ENCODE measurements at places on chromosomes 2 and 18. TPM values are rescaled to one million over a fixed set of nuclear protein-coding genes. Genes with fewer than 3 reads are reported as not detected.

- DNase-seq, result no peak
Measured at GRCh38 chr2:60544954-60545560, 8.4 kb downstream of the BCL11A start.

GRCh38 chr2:59333007-59333406 is 1091.9 kb upstream of the FANCL start:
- DNase-seq, result no peak

- no peak for DNase-seq
Measured at GRCh38 chr2:126932966-126933710, 34.4 kb downstream of the TEX51 start.

- DNase-seq, result peak; percentile 27
Measured at GRCh38 chr18:62585274-62586150, 62.7 kb downstream of the ZCCHC2 start.

Gene UCN
- 0.25 TPM for total RNA-seq

Gene ZSWIM2
- not detected for total RNA-seq

GRCh38 chr2:182642328-182642727 is 73.7 kb upstream of the DNAJC10 start:
- no peak for DNase-seq

GRCh38 chr2:182207049-182207746 is 219.6 kb downstream of the PDE1A start:
- DNase-seq, result no peak

- DNase-seq, result no peak
Measured at GRCh38 chr2:102498414-102498813, 25.4 kb downstream of the SLC9A4 start.

Gene SLC9A4
- total RNA-seq, result not detected

DNA sequence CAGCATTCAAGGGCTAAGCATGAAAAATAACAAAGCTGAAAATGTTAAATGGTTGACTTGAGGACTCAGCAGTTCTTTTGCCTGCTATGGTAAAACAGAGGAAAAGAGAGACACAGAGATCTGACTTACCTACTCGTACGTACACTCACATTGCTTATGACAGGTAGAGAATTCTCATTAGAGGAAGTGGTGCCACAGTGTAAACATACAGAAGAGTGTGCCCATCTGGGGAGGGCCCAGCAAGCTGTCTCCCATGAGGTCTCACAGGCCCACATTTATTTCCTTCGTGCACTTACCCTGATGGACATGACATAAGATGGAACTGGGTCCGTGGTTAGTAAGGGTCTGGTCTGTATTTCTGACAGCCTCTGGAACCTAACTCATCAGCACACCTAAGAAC is 729.1 kb downstream of the BCL11A start:
- DNase-seq, result no peak

DNA sequence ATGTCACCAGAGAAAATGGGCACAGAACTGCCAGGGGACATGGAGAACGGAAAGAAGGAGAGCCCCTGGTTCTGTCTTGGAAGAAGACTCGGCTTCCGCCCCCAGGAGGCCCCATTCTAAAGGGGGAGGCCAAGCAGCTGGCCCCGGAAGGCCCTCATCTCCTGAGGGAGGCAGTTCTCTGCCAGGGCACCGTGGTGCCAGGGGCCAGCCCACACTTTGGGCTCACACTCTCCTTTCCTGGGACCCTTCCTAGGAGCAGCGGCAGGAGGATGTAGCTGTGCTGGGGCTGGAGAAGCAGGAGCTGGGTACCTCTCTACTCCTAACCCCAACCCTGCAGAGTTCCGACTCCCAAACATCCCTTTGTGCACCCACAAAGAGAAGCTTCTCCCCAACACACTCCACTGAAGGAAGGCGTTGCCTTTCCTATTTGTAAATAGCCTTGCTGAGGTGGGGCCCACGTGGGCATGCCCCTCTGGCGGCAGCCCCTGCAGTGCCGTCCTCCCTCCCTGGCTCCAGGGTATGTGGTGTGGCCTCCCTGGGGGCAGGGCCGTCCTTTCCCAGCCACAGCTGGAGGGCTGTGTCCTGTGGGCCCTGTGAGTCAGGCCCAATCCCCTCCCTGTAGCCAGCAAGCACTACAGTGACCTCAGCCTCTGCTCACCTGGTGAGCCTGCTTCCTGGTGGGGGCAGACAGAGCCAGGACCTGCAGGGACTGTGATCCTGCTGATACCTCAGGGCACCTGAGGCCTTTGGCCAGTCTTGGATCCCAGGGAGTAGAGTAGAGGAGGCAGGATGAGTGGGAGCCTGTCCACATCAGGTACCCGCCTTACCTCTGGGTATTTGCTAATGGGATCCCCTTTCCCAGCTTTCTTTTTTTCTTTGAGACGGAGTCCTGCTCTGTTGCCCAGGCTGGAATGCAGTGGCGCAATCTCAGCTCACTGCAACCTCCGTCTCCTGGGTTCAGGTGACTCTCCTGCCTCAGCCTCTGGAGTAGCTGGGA is 26.6 kb downstream of the ZFP36L2 start:
- no peak for DNase-seq

- DNase-seq, result no peak
Measured at GRCh38 chr2:31434911-31435310, 20.4 kb upstream of the XDH start.

GRCh38 chr2:239208465-239209180 is 192.2 kb downstream of the HDAC4 start:
- DNase-seq, result no peak

Gene NR4A2
- total RNA-seq, result 0.08 TPM

DNA sequence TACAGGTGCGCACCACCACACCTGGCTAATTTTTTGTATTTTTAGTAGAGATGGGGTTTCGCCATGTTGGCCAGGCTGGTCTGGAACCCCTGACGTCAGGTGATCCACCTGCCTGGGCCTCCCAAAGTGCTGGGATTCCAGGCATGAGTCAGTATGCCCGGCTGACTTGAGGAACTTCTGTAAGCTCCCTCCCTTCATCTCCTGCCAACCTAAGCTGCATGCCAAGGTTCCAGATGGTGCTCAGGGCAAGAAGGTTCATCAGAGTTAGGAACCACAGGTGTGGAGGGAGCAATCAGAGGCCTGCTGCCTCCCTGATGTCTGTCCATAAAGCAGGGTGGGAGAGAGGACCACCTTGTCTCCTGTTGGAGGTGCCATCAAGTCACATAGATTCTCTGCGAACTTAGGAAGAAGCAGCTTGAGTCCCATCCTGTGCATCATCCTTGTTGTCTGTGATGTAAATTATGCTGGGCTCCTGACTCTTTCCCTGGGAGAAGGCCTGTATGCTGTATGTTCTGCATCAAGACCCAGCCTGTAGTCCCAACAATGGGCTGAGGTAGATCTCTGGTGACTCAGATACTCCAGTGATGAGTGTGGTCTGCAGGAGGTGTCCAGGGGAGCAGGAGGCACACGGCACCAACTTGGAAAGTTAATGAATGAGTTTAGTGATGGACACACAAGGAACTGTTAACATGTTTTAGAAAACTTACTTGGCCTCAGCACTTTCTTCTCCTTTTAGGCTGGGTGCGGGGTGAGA is 53.1 kb downstream of the TMEM17 start:
- no peak for DNase-seq

GRCh38 chr18:23740105-23740830 is 51.0 kb downstream of the LAMA3 start:
- DNase-seq, result no peak

DNA sequence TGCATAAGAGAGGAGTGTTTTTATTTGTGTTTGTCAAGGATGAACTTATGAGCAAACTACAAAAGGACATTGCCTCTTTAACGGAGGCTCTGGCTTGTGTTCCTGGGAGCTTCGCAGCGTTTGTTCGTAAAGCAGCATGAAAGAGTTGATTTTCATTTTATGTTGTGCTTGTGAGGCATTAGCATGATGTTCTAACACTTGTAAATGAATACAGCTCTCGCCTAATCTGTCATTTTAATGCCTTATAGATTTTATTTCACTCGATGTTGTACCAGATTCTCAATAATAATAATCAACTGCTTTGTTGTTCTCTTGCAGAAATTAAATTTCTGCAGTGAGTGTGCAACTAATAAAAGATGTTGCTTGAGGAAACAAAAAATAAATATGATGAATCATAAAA is 687.3 kb upstream of the FANCL start:
- DNase-seq, result no peak

Gene HOXD12
- not detected for total RNA-seq

DNA sequence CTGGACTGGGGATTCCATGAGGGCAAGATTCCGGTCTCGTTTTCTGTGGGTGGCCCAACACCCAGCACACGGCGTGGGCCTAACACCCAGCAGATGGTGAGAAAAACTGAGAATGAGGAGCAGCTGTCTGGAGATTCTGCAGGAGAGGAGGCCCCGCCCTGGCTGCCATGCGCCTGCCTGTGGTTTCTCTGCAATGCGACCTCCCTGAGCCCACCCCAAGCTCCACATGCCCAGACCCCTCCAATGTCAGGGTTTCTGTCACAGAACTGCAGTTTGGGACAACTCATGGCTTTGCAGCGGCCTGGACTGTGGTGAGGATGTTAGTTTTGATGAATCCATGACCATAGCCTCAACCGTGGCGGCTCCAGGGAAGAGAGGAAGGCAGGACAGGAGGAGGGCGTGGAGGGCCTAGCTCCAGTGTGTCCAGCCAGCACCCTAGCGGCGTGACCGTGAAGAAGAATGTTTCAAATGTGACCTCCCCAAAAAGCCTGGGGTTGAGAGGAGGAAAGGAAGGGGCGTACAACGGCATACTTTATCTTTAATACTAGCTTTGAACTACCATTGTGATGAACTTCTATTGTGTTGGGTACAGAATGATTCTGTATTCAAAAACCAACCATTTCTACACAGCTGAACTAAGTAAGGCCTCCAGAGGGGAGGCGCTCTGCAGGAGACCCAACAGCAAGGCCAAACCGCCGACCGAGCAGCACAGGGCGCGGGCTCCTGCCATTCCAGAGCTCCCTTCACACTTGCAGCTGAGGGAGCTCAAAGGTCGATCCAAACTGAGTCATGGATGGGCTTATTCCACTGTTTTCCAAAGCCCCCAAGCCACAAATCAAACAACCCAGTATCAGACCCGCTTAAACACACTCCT is 3.4 kb downstream of the PXDN start:
- peak; percentile 30 for DNase-seq

- DNase-seq, result no peak
Measured at GRCh38 chr2:7736646-7737305, 819.6 kb downstream of the RNF144A start.

- no peak for DNase-seq
Measured at GRCh38 chr2:60867848-60868247, 13.5 kb upstream of the REL start.

DNA sequence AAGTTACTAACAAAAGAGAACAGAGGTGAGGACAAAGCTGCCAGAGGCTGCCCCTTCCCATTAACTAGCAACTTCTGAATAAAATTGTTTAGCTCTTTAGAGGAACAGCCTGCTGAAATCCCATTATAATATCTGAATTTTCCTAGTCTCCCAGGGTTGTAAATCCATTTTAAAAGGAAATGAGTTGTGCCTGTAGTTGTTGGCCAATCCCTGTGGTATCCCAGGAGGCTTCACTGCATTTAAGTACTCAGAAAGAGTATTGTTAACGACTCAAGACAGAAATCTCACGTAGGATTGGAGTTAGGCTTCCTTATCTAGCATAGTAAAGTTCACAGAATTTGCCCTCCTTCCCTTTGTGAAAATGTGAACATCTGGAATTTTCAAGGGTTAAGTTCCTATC is 8.9 kb downstream of the LAPTM4A start:
- no peak for DNase-seq

Gene GAL3ST2
- 0.33 TPM for total RNA-seq

DNA sequence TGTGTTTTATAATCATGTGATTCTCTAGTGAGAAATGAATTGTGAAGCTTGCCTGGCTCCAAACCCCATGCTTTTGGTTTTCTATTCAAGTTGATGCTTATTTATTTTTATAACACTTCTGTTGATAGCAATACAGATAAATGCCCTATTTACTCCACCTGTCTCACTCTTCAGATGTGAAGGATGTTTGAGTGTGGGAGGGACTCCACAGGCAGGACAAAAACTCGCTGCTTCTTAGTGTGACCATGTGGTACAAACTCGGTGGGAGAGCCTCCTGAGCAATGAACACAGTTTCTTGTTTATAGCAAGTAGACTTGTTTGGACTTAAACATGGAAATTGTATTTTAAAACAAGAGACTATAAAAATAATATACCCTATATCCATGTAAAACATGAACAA is 219.7 kb downstream of the GULP1 start:
- no peak for DNase-seq

Gene SULT6B1
- not detected for total RNA-seq

DNA sequence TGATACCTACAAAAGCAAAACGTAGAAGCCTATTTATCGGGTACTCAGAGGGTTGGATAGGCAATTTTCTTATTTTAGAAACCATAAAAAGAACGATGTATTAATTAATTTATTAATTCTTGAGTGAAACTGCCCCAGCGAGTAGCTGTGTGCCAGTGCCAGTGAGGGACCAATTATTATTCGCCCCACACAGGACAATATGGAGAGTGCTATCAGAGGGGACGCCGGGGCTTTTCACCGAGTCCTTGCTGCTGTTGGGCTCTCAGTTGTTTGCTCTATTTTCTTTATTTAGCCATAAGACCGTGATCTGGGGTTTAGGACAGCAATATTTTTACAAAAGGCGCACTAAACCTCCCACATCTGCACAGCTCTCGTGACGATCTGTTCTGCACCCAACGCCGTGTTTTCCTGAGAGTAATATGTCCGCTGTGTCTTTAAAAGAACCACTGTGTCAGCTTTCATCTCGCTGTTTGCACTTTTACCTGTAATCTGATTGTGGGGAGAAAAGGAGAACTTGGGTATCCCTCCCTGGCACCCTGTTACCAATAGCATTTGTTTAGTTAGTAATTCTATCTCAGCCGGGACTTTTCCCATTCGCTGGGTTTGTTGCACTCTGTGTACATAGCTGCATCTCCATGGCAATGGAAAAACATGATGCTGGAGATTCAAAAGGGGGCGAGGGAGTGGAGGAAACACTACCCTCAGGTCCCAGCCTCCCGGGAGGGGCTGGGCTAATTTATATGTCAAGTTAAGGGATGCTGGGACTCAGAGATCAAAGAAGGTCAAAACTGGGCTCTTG is 30.1 kb upstream of the ZNF516 start:
- no peak for DNase-seq

Gene RGPD3
- total RNA-seq, result 0.14 TPM

- DNase-seq, result no peak
Measured at GRCh38 chr2:222802514-222803196, 58.2 kb upstream of the ACSL3 start.

- DNase-seq, result peak; percentile 49
Measured at GRCh38 chr2:202178346-202178958, 59.9 kb downstream of the SUMO1 start.

Gene INPP5D
- total RNA-seq, result 8.9 TPM

Gene BMP10
- total RNA-seq, result 8.0 TPM

Gene CAPN14
- 0.08 TPM for total RNA-seq

Gene DLX1
- total RNA-seq, result not detected

- DNase-seq, result peak; percentile 37
Measured at GRCh38 chr2:150472511-150472899, 15.0 kb downstream of the RND3 start.
